Activated naive CD8-positive, alpha-beta T cell treated with anti-CD3 and anti-CD28 coated beads, Interleukin-2, amount 50 U/mL, for 24 hours (primary cell): ENCODE measurements at places on chromosomes 13 and 19.

DNA sequence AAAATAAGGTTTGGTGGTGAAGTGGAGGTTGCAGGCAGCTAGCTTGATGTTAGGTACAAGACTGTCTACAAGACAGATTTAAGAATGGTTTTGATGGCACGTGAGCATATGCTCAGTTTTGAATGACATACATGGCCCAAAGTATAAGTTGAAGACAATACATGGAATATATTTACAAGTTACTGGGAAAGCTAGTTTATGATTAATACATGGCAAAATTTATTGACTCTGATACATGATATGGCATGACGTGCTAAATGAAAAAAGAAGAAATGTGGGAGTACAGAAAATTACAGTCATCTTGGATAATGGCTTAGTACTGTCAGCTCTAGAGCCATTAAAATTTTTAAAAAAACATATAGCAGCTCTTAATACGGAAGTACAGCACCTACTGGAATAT lies 4.4 kb downstream of the KLF5 start:
- no peaks in the 10 kb centered on the region for H3K36me3 ChIP-seq
- no peak overlapping the region for H3K4me3 ChIP-seq
- no peak overlapping the region for H3K27ac ChIP-seq
- no peak for DNase-seq
- H3K4me1 ChIP-seq = peaks cover 17% of the 10 kb centered on the region

DNA sequence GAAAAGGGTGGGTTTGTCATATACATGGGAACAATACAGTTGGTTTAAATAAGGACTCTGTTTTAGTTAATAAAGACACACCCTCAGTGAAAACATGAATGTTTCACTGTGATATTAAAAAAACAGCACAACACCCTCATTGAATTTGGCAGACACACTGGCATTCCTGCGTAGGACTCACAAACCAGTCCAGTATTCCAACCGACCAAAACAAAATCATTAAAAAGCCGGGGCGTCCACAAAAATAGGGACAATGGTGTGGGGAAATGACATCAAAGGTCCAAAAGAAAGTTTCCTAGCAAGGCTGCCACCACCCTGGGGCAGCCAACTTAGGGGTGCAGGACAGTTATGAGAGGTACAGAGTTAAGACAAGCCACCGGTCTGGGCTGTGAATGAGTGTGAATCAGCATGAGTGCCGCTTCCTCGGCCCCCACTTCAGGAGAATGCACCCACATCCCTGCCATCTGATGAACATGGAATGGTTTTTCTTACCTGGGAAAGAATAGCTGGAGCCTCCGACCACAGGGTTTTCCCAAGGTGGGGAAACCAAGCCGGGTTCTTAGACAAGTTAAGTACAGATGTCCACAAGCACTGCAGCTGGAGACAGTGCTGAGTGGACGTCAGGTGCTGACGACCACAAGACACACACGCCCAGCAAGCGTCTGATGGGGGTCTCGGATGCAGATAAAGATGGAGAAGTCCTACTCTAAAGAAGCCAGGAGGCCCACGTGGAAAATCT lies 73.3 kb downstream of the KLF2 start:
- peaks cover 20% of the 10 kb centered on the region for H3K4me1 ChIP-seq
- H3K27ac ChIP-seq = no peak overlapping the region
- H3K27me3 ChIP-seq = no peaks in the 10 kb centered on the region
- peaks cover 37% of the 10 kb centered on the region for H3K36me3 ChIP-seq
- H3K4me3 ChIP-seq = no peak overlapping the region

GRCh38 chr19:39284032-39284431 lies 12.2 kb upstream of the IFNL1 start:
- no peaks in the 10 kb centered on the region for H3K36me3 ChIP-seq
- no peak overlapping the region for H3K4me3 ChIP-seq
- H3K4me1 ChIP-seq = no peaks in the 10 kb centered on the region
- H3K27me3 ChIP-seq = peaks cover 7% of the 10 kb centered on the region
- no peak overlapping the region for H3K27ac ChIP-seq
- DNase-seq = no peak

- no peaks in the 10 kb centered on the region for H3K4me1 ChIP-seq
- no peak overlapping the region for H3K27ac ChIP-seq
- no peak overlapping the region for H3K4me3 ChIP-seq
- DNase-seq = no peak
- H3K27me3 ChIP-seq = peaks cover 3% of the 10 kb centered on the region
- H3K36me3 ChIP-seq = peaks cover 2% of the 10 kb centered on the region
Measured at GRCh38 chr19:46288896-46289588, 7.8 kb upstream of the HIF3A start.

GRCh38 chr19:33208371-33208895 lies 14.3 kb downstream of the LRP3 start:
- no peaks in the 10 kb centered on the region for H3K4me1 ChIP-seq
- no peak overlapping the region for H3K27ac ChIP-seq
- DNase-seq = no peak
- H3K36me3 ChIP-seq = no peaks in the 10 kb centered on the region
- no peak overlapping the region for H3K4me3 ChIP-seq
- no peaks in the 10 kb centered on the region for H3K27me3 ChIP-seq

DNA sequence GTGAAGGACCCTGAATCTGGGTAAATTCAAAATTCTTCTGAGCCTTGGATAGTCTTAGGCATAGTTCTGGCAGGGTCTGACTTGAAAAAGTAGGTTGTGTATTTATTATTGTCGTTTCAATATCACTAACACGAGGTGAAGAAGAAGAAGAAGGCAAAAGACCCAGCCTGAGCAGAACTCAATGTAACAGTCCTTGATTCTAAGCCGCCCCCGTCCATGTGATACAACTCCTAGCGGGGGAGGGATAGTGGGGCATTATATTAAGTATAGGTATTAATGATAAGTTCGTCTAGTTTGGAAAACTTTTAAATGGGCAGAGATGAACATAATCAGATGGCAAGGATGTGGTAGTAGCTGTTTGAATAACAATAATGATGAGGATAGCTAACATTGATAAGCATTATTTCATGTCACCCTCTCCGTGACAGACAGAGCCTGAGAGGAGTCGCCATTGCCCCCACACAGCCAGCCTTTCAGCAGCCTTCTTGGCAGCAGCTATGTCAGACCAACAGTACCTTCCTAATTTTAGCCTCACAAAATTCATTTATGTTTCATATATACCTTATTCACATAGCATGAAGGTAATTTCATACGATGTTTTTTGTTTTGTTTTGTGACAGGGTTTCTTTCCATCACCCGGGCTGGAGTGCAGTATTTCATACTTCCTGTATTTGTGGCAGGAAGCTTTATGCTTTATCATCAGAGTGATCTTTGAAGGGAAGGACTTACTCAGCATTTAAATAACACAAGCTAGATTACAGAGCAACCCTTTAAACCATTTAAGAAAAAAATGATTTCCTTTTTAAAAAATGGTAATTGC lies 64.4 kb upstream of the NPAS1 start:
- DNase-seq = no peak
- H3K27ac ChIP-seq = peak overlapping the region; percentile 81
- H3K27me3 ChIP-seq = no peaks in the 10 kb centered on the region
- H3K36me3 ChIP-seq = no peaks in the 10 kb centered on the region
- H3K4me3 ChIP-seq = peak overlapping the region; percentile 74

DNA sequence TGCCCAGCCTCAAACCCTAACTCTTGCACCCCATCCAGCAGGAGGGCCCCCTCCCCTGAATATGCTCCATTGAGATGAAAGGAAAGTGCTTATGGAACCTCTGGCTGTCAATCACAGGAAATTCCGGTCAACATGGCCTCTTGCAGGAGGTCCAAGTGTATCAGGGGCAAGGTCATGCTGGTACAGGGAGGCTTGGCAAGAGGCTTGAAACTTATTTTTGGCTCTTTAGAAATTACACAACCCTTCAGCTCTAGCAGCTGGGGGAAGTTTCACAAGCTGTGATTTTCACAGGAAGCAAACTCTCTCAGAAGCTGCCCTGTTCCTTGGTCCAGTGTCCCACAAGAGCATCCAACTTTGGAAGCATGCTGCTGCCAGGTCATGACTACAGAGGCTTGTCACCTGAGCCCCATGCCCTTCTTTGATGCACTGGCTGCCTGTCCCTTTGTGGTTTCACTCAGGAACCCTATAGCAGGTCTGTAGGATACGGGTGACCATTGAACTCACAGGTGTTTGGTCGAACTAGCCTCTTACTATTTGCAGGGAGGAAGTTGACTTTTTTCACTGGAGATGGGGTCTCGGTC lies 8.4 kb downstream of the ASF1B start:
- H3K36me3 ChIP-seq = peaks cover 35% of the 10 kb centered on the region
- H3K4me3 ChIP-seq = no peak overlapping the region
- no peak for DNase-seq
- H3K27me3 ChIP-seq = no peaks in the 10 kb centered on the region
- H3K27ac ChIP-seq = no peak overlapping the region

GRCh38 chr19:54677217-54677616 lies 14.4 kb downstream of the LILRB4 start:
- DNase-seq = no peak
- H3K4me3 ChIP-seq = no peak overlapping the region
- peaks cover 9% of the 10 kb centered on the region for H3K27me3 ChIP-seq
- H3K27ac ChIP-seq = no peak overlapping the region

DNA sequence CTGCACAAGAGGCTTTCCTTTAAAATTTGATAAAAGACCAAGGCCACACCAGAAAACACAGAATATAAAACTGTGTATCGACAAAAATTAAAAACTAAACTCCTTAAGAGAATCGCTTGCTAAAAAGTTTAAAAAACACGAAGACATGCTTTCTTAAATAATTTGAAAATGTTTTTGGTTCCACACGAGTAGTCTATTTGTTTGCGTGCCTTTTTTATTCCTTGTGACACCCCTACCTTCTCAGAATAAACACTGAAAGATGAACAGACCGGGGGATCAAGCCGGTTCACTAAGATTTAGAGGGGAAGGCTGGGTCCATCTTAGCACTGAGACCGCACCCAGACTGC lies 256.4 kb upstream of the STARD13 start:
- H3K27ac ChIP-seq = peak overlapping the region; percentile 100
- H3K4me3 ChIP-seq = peak overlapping the region; percentile 83
- peaks cover 63% of the 10 kb centered on the region for H3K4me1 ChIP-seq
- peaks cover 3% of the 10 kb centered on the region for H3K27me3 ChIP-seq

DNA sequence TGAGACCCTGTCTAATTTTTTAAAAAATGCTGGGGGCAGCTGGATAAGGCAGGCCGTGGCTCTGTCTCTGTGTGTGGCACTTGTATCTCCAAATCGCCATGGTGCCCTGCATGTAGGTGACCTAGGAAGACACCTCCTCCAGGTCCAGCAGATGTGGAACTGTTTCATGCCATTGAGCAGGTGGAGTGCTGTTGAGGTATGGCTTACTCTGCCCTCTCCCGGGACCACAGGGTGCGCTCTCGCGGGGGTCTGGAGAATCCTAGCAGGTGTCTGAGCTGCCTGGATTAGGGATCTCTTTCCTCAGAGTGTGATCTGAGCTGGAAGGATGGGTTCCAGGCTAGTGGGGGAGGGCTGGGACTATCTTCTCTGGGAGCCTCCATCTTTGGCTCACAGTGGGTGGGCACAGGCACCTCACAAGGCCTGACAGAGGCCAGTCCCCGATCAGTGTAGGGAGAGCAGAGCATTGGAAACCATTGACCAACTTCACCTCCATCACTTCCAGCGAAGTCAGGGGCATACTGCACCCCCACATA lies 67.7 kb upstream of the TM9SF2 start:
- no peaks in the 10 kb centered on the region for H3K27me3 ChIP-seq
- peak overlapping the region; percentile 81 for H3K4me3 ChIP-seq
- peaks cover 88% of the 10 kb centered on the region for H3K4me1 ChIP-seq
- peak overlapping the region; percentile 98 for H3K27ac ChIP-seq

GRCh38 chr13:113075711-113076110 lies 29.9 kb upstream of the F7 start:
- H3K36me3 ChIP-seq = peaks cover 16% of the 10 kb centered on the region
- H3K4me1 ChIP-seq = no peaks in the 10 kb centered on the region
- no peak overlapping the region for H3K27ac ChIP-seq
- no peak for DNase-seq
- no peak overlapping the region for H3K4me3 ChIP-seq
- no peaks in the 10 kb centered on the region for H3K27me3 ChIP-seq

GRCh38 chr13:76833441-76833954 lies 52.7 kb downstream of the KCTD12 start:
- peaks cover 2% of the 10 kb centered on the region for H3K27me3 ChIP-seq
- H3K4me3 ChIP-seq = no peak overlapping the region
- H3K4me1 ChIP-seq = peaks cover 2% of the 10 kb centered on the region
- H3K36me3 ChIP-seq = no peaks in the 10 kb centered on the region
- H3K27ac ChIP-seq = no peak overlapping the region
- DNase-seq = no peak

DNA sequence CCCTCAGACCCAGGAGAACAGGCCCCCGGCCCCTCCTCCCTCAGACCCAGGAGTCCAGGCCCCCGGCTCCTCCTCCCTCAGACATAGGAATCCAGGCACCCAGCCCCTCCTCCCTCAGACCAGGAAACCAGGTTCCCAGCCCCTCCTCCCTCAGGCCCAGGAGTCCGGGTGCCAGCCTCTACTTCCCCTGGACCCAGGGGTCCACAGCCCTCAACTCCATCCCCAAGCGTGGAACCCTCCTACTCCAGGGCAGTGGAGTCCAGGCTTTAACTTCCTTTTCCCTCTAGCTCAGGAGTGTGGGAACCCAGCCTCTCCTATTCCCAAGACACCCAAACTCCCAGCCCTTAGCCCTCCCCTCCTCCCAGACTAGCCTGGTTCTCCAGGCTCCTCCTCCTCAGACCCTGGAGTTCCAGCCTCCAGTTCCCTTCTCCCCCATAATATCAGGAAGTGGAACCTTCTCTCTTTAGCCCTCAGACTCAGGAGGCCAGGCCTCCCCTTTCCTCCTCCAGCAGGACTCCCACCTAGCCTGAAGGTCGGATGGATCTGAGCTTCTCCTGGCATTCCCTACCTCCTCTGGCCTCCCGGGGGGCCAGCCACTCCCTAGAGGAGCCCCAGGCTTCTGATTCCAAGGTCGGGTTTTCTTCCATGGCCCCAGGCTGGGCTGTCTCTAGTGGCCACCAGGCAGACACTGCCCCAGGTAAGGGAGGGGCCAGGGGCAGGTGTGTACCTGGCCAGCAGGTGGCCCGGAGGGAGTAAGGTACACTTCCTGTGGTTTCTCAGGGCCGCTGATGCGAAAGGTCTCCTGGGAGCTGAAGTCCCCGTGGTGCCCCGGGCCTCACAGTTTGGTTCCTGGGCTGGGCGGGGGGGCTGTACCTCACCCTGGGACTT lies at the start of gene TMC4:
Gene TMC4, minus strand, starts transcription at position 690 of the 888 bp plus-strand sequence. Its CDS starts 43 bp downstream, at position 647.
- peaks cover 6% of the 10 kb centered on the region for H3K4me1 ChIP-seq
- no peak within 1 kb of the TSS for H3K27ac ChIP-seq
- H3K4me3 ChIP-seq = no peak within 1 kb of the TSS
- peaks cover 8% of the 10 kb centered on the region for H3K36me3 ChIP-seq
- no peak for DNase-seq

- no peak overlapping the region for H3K27ac ChIP-seq
- H3K36me3 ChIP-seq = peaks cover 24% of the 10 kb centered on the region
- no peaks in the 10 kb centered on the region for H3K27me3 ChIP-seq
- no peak for DNase-seq
Measured at GRCh38 chr19:2275588-2276428, 6.2 kb downstream of the PEAK3 start.

DNA sequence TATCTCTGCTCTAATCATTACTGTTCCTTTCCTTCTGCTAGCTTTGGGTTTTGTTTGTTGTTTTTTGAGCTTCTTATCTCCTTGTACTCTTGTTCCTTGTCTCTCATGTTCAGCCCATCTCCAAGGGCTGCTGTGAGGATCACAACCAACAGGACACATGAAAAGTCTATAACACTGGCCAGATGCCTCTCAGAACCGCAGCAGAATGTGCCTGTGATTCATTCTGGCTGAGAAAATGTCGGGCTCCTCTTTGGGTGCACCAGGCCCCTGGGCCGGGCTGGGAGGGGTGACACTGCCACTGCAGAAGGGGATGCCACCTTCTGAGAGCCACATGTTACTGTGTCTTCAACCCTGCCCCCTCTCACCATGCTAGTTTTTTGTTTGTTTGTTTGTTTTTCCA lies 48.0 kb downstream of the GGACT start:
- no peak overlapping the region for H3K4me3 ChIP-seq
- no peaks in the 10 kb centered on the region for H3K36me3 ChIP-seq
- H3K4me1 ChIP-seq = peaks cover 29% of the 10 kb centered on the region
- H3K27me3 ChIP-seq = no peaks in the 10 kb centered on the region
